A549 treated with dexamethasone at 1 μM for 4 hours (cell line): ENCODE measurements at places on chromosomes 4 and X. TPM values are rescaled to one million over a fixed set of nuclear protein-coding genes. Genes with fewer than 3 reads are reported as not detected.

The CEP135 gene
- total RNA-seq, result 3.9 to 5.2 TPM (median 4.7 TPM) in 5 replicates

The TRIM75 gene
- not detected in 5 replicates for total RNA-seq

The PDCL2 gene
- not detected in 5 replicates for total RNA-seq

The IL2 gene
- not detected in 5 replicates for total RNA-seq

The GRIA3 gene
- not detected in 5 replicates for total RNA-seq

The TEX13D gene
- not detected in 5 replicates for total RNA-seq

The ARAP2 gene
- 0.27 to 1.0 TPM (median 0.38 TPM) in 5 replicates for total RNA-seq

The PAQR3 gene
- 6.1 to 9.2 TPM (median 8.9 TPM) in 5 replicates for total RNA-seq

The SLC2A9 gene
- total RNA-seq, result 0.32 to 0.59 TPM (median 0.49 TPM) in 5 replicates

The GPRASP1 gene
- total RNA-seq, result 0.24 to 0.35 TPM (median 0.26 TPM) in 5 replicates

The SPANXA2 gene
- total RNA-seq, result 0.14 to 0.25 TPM (median 0.17 TPM) in 3 of 5 replicates, not detected in the others

The TRPC5OS gene
- not detected in 5 replicates for total RNA-seq

The PABPC1L2B gene
- not detected in 5 replicates for total RNA-seq

The TMEM156 gene
- 18.0 to 22.9 TPM (median 21.3 TPM) in 5 replicates for total RNA-seq

The SPANXN3 gene
- not detected in 5 replicates for total RNA-seq

The DUSP21 gene
- not detected in 5 replicates for total RNA-seq

The TMPRSS11B gene
- not detected in 5 replicates for total RNA-seq

The SH3TC1 gene
- 20.0 to 30.1 TPM (median 24.8 TPM) in 5 replicates for total RNA-seq

The IDS gene
- total RNA-seq, result 70.1 to 105 TPM (median 99.2 TPM) in 5 replicates

The CLCN5 gene
- 2.0 to 3.6 TPM (median 2.9 TPM) in 5 replicates for total RNA-seq

The TMEM47 gene
- 1.3 to 2.0 TPM (median 1.7 TPM) in 5 replicates for total RNA-seq

The LDOC1 gene
- 74.9 to 103 TPM (median 99.8 TPM) in 5 replicates for total RNA-seq

The ITIH6 gene
- 0.01 TPM in 1 of 5 replicates, not detected in the others for total RNA-seq

The PLAC8 gene
- total RNA-seq, result 0.74 to 1.2 TPM (median 0.96 TPM) in 5 replicates

The SYP gene
- 1.8 to 3.2 TPM (median 2.4 TPM) in 5 replicates for total RNA-seq

The AMTN gene
- 0.12 to 0.18 TPM in 2 of 5 replicates, not detected in the others for total RNA-seq

The NLGN3 gene
- 0.70 to 1.5 TPM (median 1.0 TPM) in 5 replicates for total RNA-seq

The CXCL10 gene
- 0.08 to 0.12 TPM (median 0.11 TPM) in 3 of 5 replicates, not detected in the others for total RNA-seq

The SLC6A8 gene
- total RNA-seq, result 9.1 to 15.3 TPM (median 12.7 TPM) in 5 replicates

The CCNB3 gene
- total RNA-seq, result 0.37 to 0.95 TPM (median 0.69 TPM) in 5 replicates

The HSD17B13 gene
- total RNA-seq, result 0.05 to 0.14 TPM (median 0.06 TPM) in 5 replicates
